Suppressor macrophage (primary cell): ENCODE measurements at places on chromosomes 7 and 10.

DNA sequence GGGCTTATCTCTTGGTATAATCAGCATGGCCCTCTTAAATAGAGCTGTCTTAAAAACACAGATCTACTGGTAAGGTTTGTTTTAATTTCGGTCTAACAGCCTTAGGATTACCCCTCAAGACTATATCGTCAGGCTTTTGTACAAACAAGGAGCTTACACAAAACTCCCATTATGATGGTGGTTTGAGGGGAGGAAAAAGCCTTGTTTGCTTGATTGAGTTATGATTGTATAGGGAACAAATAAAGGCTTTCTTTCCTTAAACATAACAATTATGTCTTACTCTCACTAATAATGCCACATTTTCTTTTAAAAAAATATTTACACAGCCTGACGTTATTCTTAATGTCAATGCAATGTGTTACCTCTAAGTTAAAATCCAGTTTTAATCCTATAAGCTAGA is 188.8 kb upstream of the TCF7L2 start:
- DNase-seq: no peak

DNA sequence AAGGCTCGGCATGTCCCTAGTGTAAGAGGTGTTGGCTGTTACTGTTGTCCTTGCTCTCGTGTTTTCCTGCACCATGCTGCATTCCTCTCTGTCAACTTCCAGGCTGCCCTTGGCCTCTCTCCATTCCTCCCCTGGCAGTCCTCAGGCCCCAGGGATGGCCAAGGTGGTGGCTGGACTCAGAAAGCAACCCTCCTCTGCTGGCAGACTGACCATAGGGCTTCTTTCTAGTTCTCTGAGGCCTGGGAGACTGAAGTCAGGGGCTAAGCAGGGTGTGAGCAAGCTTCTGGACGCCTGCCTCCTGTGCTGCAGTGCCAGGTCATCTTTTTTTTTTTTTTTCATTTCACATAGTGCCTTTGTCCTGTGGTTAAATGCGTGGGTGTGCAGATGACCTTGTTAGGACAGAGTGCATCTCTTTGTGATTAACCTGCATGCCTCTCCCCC is 72.0 kb downstream of the GOLGA7B start:
- DNase-seq: no peak

DNA sequence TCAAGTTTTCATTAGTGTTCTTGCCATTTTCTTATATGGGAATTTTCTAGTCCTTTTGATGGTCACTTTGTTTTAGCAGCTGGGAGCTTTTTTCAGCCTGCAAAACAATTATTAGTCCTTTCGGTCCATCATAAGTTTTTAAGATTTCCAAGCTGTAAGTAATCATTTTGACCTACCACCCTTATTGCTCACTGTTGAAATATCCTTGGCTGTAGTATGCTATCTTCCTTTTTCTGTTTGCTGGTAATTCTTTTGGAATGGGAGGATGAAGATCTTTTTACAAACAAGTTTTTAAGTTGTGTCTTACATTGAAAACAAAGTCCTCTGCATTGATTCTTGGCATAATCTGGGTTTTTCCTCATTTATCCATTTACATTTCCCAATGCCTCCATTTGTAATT is 24.0 kb downstream of the BZW2 start:
- DNase-seq: no peak

GRCh38 chr10:123241391-123242141 is 87.4 kb downstream of the BUB3 start:
- DNase-seq: peak; percentile 2

- DNase-seq: no peak
These were observed 650.3 kb downstream of the PHTF2 start for GRCh38 chr7:78448911-78449310.

- no peak for DNase-seq
These were observed 88.5 kb downstream of the ANKRD7 start for GRCh38 chr7:118312966-118313365.

DNA sequence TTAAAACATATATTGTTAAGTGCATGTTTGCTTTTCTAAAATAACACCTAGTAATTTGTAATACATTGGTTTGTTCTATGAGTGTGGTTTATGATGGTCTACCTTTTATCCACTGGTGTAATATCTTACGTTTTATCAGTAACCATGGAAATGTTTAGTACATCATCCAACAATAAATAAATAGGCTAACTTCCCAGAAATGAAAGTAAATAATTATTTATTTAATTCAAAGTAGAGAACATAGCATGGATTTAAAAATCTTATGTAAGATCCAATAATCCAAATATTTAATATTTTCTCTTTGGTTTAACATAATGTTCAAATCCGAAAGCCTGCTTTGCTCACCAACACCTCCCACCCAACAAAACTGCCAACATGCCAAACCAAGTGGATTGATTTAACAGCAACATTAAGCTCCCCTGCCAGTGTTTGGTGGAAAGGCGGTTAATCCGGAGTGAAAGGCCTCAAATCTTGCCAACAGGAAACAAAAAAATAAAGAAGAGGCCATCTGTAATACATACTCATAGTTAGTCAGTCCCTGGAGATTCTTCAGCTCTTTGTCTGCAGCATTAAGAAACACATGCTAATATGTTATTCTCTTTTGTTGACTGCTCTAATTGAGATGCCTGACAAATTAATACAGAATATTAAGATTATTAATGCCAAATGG is 897.8 kb downstream of the CNTNAP2 start:
- no peak for DNase-seq

DNA sequence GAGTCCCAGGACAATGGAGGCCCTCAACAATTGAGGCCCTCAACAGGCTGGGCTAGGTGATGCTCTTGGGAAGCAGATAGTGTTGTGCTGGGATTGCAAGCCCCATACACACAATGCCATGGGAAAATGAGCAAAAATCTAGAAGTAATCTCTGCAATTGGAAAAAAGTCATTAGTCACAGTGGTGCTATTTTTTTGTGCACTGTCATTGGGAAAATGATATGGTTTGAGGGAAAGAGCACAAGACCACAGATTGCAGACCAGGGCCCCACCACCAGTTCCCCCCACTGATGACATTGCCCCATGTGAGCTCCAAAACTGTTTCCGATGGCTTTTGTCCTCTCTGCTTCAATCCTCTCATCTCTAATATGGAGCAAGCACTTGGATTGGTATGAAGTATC is 1.9 kb downstream of the KCTD7 start:
- DNase-seq: peak; percentile 78

DNA sequence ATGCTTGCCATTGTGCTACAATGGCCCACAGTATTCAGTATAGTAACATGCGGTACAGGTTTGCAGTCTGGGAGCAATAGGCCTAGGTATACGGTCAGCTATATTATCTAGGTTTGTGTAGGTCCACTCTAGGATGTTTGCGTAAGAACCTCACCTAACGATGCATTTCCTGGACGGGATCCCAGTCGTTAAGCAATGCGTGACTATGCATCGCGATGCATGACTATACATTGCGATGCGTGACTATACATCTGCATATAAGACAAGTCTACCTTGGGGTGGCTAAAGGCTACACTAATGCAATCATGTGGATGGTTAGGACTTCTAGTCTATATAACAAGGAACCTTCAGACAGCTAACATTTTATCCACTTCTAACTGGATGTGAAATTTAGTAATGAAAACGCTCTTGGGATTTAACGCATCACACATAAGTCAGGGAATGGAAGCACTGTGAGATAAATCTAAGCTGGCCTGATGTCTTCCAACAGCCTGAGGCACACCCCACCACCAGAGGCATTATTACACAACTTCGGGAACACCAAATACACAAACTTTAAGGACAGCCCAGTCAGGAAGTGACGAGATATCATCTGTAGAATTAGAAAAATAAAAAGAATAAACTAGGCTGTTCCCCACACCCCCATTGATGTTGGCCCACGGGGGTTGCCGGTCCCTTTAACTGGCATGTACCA is 9.2 kb downstream of the GNA12 start:
- no peak for DNase-seq

DNA sequence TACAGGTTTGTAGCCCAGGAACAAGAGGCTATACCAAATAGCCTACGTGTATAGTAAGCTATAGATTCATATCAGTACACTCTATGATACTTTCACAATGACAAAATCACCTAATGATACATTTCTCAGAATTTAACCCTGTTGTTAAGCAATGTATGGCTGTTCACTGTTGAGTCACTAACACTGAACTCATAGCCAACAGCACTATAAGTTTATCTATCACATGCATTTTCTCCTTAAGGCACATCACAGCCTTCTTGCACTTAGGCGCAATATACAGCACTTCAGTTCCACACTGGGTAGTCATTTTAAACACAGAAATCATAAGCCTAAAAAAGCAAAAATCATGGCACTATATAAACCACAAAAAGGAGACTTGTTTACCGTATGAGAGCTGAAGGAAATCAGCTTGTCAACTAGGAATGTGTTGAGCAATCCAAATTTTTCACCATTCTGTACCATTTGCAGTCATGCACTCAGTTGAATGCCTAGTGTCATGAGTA is 45.6 kb downstream of the ZNF438 start:
- peak; percentile 42 for DNase-seq

- peak; percentile 10 for DNase-seq
These were observed 33.1 kb downstream of the HBP1 start for GRCh38 chr7:107201795-107202450.

GRCh38 chr7:16460789-16461493 is 4.6 kb downstream of the SOSTDC1 start:
- no peak for DNase-seq

GRCh38 chr10:63221950-63222349 is 88.8 kb downstream of the NRBF2 start:
- no peak for DNase-seq

GRCh38 chr10:129328546-129328945 is 138.5 kb upstream of the MGMT start:
- no peak for DNase-seq

GRCh38 chr7:122972056-122972455 is 23.4 kb downstream of the TAS2R16 start:
- no peak for DNase-seq

GRCh38 chr7:44617225-44617890 is 10.9 kb downstream of the OGDH start:
- peak; percentile 49 for DNase-seq

DNA sequence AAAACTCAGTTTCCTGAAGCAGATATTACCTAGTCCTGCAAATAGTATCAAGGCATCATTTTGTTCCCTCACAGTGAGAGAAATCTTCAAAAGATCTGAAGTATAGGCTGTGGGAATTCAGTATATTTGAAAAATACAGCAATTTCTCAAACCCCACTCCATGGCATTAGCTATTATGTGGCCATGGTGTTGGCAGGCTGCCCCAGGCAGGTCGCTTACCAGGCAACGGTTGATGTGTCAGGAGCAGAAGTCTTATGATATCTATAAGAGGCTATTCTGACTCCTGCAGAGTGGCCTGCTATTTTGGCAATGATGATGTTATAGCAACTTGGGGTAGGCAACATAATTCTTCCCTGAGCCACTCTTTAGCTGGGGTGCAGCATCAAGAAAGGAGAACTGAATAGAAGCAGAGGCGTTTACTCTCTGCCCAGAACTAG is 187.9 kb downstream of the PLXDC2 start:
- DNase-seq: peak; percentile 81

DNA sequence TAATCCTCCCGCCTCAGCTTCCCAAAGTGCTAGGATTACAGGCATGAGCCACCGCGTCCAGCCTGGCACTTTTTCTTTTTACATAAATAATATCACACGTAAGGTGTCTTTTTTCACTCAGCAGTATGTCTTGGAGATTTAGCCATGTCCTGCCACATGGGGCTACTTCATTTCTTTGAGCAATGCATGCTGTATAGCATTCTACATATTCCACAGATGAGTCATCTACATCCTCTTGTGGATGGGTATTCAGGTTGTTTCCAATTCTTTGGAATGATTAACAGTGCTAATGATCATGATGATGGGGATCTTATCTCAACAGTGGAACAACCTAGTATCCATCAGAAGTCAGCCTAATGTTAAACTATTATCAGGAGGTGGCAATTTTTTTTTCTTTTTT is 50.8 kb downstream of the ZNF503 start:
- no peak for DNase-seq

GRCh38 chr10:28840971-28841370 is 163.7 kb downstream of the BAMBI start:
- no peak for DNase-seq

DNA sequence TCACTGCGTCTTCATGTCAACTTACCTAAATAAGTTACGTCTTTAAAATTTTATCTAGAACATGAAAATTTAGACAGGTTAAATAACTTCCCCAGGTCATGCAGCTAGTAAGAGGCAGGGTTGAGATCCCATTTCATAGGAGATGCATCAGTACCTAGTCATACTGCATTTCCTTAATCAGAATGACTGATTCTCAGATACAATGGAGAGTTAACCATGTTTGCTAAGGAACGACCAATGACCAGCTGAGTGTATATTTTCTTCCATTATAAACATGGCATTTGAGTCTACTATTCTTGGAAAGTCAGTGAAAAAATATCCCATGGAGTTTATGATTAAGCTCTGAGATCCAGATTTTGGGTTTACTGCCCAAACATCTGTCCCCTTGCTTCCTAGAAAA is 39.6 kb downstream of the ENTPD1 start:
- DNase-seq: no peak

GRCh38 chr10:71698737-71699136 is 20.8 kb downstream of the C10orf105 start:
- no peak for DNase-seq

GRCh38 chr7:120615703-120616102 is 242.2 kb downstream of the TSPAN12 start:
- DNase-seq: no peak

- DNase-seq: no peak
These were observed 92.4 kb downstream of the TMEM106B start for GRCh38 chr7:12303495-12303894.

DNA sequence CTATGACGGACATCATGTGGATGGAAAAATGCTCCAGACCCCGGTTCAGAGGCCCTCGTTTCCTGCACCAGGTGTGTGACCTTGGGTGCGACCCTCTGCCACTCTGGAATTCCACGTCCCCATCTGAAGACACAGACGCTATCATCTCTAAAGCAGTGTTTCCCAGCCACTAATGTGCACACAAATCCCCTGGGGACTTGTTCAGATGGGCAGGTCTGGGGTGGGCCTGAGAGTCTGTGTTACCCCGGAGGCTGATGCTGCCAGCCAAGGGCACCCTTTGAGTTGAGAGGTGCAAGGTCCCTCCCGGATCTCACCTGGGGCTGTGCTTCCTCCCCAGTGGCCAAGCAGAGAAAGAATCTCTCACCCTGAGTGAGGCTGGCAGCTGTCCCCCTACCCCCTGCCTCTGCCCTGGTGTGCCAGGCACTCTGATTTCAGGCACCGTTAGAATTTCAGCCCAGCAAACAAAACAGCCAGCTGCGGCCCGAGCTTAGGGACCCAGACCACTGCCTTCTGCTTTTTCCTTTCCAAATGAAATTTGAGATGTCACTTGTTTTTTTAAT is 90.0 kb downstream of the SLIT1 start:
- DNase-seq: no peak

- no peak for DNase-seq
These were observed 11.4 kb downstream of the SH3PXD2A start for GRCh38 chr10:103843854-103844570.

GRCh38 chr7:155464948-155465739 is 7.2 kb downstream of the EN2 start:
- no peak for DNase-seq

DNA sequence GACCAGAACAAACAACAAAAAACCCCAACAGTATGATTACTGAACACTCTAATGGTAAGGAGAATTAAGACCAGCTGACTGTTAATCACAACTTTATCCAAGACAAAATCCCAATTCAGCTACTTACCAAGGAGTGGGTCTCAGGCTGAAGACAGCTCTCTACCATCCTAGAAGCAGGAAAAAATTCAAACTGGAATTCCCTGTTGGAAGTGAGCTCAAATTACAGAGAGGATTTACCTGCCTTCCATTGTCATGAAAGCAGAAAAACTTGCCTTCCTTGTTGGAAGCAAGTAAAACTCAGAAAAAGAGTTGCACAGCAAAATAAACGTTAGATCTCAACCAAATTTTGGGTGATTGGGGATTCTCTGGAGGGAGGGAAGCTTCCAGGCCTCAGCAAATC is 20.9 kb downstream of the SPAM1 start:
- no peak for DNase-seq
